ENCODE measurements at places on chromosomes 7 and 10. TPM values are rescaled to one million over a fixed set of nuclear protein-coding genes. Genes with fewer than 3 reads are reported as not detected.
A peak's percentile ranks its signal among the peaks of the same experiment; 100 is the strongest.

Gene TMEM196
- total RNA-seq: 0.22 TPM

Gene ZNF394
- 29.9 TPM for total RNA-seq

Gene ARHGAP22
- 5.8 TPM for total RNA-seq

GRCh38 chr10:12568391-12569009 is 219.2 kb downstream of the CAMK1D start:
- ATAC-seq: no peak

- peak; percentile 2 for ATAC-seq
These were observed 88.6 kb upstream of the MACROH2A2 start for GRCh38 chr10:69963835-69964710.

DNA sequence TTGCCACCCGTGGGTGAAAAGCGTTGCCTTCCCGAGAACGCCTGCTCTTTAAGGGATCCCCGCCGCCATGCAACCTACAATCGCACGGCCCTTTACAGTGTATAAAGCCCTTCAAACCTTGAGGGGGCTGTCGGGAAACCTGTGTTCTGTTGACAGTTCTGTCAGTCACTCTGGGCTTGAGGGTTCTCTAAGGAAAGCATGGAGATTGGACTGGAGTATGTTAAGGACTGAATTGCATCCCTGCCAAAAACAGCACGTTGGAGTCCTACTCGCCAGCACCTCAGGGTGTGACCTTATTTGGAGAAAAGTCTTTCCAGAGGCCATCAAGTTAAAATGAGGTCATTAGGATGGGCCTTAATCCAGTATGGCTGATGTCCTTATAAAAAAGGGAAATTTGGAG is 70.6 kb downstream of the PFKFB3 start:
- no peak for ATAC-seq

DNA sequence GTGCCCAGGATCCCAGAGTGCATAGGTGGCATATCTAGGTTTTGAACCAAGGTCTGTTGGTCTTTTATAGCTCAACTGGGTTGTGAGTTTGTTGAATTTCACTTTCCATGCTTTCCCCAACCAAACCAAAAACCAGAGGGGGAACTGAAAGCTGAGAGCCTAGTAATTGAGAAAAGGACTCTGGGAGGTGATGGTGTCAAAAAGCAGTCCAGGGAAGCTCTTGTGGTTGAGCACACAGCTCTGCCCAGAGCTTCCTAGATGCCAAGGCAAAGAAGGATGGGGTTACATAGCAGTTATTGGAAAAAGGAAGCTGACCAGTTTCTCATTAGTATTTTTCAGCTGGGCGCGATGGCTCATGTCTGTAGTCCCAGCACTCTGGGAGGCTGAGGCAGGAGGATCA is 9.9 kb downstream of the POR start:
- no peak for ATAC-seq
